ENCODE measurements at places on chromosomes 7 and 10.

DNA sequence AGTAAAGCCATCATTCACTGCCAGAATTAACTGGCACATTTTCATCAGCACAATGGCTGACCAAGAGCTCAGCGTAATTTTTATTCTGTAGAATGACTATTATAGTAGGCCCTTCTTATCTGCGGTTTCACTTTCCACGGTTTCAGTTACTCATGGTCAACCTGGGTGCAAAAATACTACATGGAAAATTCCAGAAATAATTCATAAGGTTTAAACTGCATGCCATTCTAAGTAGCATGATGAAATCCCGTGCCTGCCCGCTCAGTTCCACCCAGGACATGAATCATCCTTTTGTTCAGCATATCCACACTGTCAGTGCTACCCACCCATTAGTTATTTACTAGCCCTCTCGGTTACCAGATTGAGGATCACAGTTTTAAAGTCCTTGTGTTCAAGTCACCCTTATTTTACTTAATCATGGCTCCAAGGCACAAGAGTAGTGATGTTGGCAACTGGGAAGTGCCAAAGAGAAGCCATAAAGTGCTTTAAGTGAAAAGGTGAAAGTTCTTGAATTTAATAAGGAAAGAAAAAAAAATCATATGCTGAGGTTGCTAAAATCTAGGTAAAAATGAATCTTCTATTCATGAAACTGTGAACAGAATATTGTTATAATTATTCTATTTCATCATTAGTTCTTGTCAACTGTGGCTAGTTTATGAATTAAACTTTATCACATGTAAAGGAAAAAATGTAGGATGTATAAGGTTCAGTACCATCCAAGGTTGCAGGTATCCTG lies 204.9 kb downstream of the DOCK4 start:
- peak; percentile 28 for DNase-seq

DNA sequence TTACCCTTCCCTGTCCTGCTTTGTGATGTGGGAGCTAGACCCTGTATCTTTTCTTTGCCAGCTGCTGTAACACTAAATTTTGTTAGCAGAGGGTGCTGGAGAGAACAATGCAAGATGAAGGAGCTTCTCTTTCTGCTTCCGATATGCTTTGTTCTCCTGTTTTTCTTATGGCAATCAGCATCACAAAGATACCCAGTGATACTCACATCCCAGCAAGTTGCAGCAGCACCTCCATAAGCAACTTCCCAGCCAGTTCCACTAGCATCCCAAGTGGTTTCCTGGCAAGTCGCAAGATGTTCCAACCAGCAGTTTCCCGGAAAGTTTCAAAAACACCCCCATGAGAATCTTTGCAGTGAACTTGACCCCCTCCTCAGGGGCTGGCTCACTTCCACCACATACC lies 148.6 kb downstream of the IMMP2L start:
- no peak for DNase-seq

DNA sequence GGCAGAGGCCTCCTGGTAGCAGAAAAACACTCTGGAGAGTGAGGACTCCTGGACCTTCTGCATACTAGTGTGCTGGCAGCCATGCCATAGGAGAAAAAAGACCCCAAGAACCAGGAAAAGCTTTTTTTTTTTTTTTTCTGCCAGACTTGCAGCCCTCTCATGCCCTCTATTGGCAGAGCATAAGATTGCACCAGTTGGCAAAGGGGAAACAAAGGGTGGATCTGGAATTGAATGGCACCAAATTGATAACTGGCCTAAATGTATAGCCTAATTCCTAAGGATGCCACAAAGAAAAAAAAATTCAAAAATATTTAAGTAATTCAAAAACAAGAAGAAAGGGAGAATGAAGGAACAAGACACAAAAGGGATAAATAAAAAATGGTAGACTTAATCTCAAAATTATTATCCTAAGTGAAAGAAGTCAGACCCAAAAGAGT lies 112.5 kb upstream of the GHITM start:
- no peak for DNase-seq

GRCh38 chr10:34985823-34986222 lies 104.3 kb downstream of the CUL2 start:
- DNase-seq = no peak

DNA sequence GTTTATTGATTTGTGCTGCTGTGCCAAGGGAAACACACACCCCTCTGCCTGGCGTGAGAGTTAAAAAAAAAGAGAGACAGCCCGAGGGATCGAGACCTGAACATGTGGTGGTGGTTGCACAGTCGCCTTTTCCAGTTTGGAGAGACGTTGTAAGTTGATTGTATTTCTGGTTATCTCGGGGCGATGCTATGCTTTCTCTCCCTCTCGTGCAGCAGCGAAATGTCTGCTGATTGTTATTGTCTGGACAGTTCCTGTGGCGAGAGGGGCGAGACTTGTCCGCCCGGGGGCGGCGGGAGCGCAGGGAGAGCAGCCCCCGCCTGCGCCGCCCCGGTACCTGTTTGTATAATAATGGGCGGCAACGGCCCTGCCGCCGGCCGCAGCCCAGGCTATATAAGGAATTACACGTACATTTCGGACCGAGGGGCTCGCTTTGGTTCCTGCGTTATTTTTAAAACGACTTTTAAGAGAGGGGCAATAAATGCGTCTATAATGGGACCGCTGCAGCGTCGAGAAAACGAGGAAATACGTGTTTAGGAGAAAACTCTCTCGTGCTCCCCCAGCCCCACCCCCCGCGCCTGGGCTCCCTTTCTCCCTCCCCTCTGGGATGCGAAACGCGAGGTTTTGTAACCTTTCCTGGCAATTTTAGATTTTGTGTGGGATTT lies 1.7 kb downstream of the ZEB1 start:
- peak; percentile 25 for DNase-seq

- DNase-seq = peak; percentile 71
These were observed 1.4 kb upstream of the TSPAN15 start for GRCh38 chr10:69449841-69450240.

GRCh38 chr7:25870574-25870973 lies 281.4 kb upstream of the NFE2L3 start:
- DNase-seq = no peak

DNA sequence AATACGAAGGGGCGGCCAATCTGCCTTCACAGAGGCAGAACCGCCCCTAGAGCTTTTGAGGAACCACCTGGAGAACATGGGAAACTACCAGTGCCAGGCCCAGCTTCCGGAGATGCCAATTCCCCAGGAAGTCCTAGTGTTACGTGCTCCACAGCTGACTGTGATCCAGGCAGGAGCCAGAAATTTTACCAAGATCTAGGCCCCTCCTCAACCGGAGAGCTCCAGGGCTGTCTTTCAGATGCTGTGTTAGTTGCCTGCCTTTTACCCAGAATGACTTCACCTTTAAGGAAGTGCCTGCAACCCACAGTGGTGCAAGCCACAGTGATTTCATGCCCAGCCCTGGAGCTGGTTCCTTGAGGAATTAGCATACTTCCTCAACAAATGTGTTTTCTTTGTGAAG lies 62.9 kb downstream of the ELMO1 start:
- DNase-seq = no peak

DNA sequence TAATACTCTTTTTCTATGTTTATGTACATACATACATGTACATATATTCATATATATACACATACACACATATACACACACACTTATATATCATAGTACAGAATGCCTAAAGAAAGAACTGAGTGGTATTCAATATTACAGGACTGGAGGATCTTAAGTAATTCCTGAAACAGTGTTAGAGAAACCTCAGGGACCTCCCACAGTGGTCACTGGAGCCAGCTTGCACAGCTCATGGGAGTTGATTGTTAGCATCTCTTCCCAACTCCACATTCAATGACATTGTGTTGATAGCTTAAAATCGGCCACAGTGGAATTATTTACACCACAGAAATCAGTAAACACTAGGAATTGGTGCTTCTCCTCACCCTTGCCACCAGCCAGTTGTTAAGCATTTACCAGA lies 6.0 kb downstream of the LRRC17 start:
- no peak for DNase-seq

- no peak for DNase-seq
These were observed 151.7 kb downstream of the AUTS2 start for GRCh38 chr7:69749994-69750393.

DNA sequence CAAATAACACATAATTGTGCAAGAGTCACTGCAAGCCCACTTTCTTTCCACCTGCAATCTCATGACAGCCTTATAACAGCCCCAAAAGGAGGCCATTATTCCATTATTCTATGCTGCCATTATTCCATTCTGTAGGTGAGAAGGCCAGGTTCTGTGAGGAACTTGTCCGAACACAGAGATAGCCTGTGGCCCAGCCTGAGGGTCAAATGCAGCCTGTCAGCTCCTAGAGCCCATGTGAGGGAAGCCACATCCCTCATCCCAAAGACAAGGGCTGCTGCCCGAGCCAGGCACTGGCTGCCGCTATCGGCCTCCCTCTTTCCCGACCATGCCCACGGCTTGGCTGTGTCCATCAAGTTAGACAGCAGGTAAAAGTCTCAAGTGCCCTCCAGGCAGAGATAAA lies 24.1 kb upstream of the C10orf71 start:
- no peak for DNase-seq

DNA sequence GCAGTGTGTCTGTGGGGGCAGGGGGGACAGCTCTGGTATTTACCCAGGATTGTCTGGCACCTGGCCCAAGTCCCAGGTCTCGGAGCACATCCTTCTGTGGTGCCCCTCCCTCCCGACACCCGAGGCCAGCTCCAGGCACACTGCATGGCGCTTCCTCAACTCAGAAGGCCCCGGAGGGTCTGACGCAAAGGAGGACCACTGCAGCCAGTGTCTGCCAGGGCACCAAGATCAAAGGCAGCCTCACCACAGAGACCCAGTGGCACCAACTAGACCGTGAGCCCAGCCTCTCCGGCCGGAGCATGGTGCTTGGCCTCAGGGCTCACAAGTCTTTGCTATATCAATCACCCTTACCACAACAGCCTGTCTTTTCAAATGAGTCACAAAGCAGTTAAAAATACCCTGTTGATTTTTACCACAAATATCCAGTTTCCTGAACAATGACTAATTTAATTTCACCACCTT lies 99.3 kb upstream of the DDC start:
- no peak for DNase-seq

DNA sequence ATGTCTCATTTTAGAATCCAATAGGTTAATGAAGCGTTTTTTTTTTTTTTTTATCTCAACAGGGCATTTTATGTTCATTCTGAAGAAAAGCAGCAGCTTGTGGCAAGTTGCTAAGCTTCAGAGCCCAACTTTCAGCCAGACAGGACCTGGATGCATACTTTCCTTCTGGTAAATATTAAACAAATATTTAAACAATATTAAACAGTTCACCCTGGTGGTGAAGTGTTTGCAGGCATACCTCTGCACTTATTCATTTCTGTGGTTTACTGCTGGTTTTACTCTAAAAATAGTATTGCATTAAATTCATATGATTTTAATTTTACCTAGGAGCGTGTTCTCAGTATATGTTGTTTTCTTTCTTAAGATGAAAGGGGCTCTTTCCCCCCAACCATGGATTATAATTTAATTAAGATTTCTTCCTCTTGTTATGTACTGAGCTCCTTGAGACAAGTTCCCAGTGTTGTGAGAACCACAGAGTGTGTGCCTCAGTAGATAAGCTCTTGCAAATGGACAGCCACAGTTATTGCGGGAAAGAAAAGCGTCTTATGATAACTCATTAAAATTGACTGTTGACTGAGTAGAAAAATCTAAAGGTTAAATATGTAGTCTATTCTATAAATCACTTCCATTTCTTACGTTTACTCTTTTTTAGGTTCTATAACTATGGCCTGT lies 155.8 kb downstream of the MALRD1 start:
- no peak for DNase-seq

GRCh38 chr10:102475451-102476040 lies 24.2 kb upstream of the C10orf95 start:
- DNase-seq = no peak

GRCh38 chr10:132937861-132938260 lies 4.5 kb downstream of the CFAP46 start:
- DNase-seq = no peak

DNA sequence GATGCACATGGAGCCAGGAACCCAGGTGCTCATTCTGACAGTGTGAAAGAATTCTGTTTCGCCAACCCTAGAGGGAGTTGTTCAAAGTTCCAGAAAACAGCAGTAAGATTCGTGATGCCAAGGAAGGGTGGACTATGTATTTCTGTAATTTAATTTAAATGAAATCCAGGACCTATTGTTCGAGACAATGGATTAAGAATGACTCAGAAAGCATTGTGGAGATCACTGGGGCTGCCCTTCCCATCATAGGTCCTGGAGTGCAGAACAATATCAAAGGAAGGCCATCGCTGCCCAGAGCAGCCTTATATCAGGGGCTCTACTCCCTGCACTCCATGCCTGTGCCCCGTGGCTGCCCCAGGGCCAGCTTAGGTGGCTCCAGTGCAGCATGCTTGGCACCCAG lies 32.1 kb upstream of the CALD1 start:
- no peak for DNase-seq
